ENCODE measurements at places on chromosomes 7 and 10.
A peak's percentile ranks its signal among the peaks of the same experiment; 100 is the strongest.

DNA sequence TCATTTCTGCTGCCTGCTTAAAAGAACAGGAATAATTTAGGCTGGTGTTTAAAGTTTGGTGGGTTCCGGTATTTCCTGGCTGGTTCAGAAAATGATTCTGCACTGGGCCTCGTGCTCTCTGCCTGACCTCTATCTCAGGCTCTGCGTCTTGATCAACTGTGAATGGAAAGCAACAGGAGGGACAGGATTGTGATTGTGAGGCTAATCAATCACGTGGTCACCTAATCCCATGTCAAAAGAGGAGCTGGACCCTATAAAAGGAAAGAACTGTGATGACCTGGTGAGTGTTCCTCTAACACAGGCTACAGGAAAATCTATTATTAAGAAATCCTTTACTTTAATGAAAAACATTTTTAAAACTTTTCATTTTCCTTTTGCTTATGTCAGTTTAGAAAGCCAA is at the start of gene DHX32:
Gene DHX32, minus strand, starts transcription at position 101 of the 400 bp plus-strand sequence. CDS start 468 bp downstream, outside the sequence.
- DNase-seq, result no peak

GRCh38 chr7:42572561-42572960 is 335.6 kb upstream of the GLI3 start:
- DNase-seq, result no peak

DNA sequence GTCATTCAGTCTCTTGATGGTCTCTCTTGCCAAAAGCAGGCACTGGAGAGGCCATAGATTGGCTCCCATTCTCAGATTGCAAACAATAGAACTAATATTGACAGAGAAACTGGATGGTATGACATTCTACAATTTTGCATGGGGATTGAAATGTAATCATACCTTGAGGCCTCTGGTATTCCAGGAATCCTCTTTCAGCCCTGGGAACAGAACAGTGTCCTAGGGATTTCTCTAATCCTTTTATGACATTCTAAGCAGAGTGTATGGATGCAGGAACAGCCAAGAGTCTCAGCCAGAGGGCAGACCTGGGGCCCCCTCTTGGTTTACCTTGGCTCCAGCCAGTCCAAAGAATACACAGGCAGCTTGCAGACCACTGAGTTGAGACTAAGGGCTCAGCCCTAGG is 206.4 kb downstream of the KCNMA1 start:
- no peak for DNase-seq

DNA sequence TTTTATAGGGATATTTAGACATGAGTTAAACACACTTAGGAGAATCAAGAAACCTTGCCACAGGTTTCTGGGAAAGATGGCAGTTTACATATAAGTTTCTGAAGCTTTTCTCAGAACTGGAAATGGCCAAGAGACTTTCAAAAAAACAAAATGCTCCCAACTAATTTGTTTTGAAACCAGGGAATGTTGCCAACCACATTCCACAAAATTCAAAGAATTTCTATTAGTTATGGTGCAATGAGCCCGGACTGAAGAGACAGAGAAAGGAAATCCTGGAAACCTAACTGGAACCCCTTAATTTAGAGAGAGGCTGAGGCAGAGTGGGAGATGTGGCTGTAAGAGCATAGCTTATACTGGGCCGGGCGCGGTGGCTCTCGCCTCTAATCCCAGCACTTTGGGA is 128.5 kb downstream of the PTEN start:
- DNase-seq, result no peak

DNA sequence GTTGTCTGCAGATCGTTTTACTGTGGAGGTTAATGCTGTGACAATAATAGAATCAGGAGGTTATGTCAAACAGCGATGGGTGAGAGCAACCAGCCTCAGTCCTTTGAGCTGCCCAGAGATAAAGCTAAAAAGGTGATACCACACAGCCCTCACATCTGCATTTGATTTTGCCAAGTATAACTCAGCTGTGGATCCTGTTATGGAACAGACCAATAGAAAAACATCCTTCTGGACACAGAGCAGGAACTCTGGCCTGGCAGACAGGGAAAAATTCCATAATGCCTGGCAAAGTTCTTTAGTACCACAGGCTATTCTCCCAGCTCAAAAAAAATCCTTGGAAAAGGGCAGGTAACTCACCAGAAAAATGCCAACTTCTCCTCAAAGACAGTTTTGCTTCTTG is 87.1 kb upstream of the PDLIM1 start:
- DNase-seq, result no peak

- no peak for DNase-seq
Observed at GRCh38 chr7:99363286-99363685, 11.2 kb upstream of the ARPC1B start.

- no peak for DNase-seq
Observed at GRCh38 chr7:116828281-116828680, 34.1 kb upstream of the CAPZA2 start.

- DNase-seq, result no peak
Observed at GRCh38 chr7:30842542-30843451, 68.9 kb upstream of the AQP1 start.

GRCh38 chr7:8126601-8127167 is 135.3 kb downstream of the ICA1 start:
- peak; percentile 25 for DNase-seq

- DNase-seq, result no peak
Observed at GRCh38 chr10:131792011-131792651, 108.7 kb upstream of the PPP2R2D start.

DNA sequence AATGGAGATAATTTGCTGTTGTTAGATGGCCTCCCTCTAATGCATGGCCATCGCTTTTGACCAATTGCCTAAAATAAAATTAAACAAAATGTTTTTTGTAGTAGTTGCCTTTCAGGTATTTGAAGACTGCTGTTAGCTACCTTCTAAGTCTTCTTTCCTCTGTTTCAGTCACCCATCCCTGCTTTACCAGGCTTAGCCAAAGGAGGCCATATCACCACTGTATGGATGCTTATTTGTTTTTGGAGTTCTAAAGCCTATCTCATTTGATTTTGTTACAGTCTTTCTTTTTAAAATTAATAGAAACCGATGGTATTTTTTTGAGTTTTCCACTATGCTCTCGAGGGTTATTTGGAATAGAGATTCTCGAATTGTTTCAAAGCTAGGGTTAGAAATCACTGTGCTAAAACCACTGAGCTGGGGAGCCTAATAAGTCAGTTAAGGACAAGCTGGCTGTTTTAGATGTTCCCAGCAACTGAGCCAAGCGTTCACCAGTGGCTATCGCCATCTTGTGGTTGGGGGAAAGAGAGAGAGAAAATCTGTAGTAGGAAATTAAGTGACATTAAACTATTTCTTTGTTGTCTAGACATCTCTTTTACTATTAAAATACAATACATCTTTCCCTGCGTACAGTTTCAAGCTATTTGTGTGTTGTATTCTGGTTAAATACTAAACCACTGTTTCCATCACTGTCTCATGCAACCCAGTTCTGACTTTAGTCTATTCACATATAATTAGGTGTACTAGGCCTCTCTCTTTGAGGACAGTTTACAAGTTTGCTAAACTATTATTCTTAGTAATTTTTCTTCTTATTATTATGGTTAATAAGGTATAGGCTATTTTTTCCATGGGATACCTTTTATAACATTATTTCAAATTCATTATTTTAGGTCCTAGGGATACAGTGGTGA is 52.2 kb downstream of the GPR158 start:
- peak; percentile 3 for DNase-seq

DNA sequence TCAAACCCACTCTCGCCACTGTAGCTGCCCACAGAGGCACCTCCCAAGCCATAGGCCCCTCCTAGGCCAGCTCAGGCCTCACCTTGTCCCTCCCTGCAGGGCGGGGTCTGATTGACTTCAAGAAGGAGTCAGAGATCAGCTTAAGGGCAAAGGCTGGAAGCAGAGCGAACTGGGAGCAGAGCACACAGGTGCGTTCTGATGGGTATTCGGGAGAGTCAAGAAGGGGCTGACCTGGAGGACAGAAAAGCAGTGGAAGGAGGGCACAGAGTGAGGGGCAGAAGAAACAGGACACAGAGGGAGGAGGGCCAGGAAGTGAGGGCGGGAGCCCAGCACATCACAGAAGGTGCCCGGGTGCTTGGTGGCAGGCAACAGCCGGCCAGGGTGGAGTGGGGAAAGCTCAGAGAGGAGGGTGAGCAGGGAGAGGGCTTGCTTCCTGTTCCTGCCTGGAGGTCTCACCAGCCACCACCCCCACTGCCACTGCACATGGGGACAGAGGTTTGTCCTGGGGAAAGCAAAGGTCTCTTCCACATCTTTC is at the start of gene AOC1:
Gene AOC1, plus strand, starts transcription at position 147 of the 535 bp plus-strand sequence. CDS start 3,954 bp downstream, outside the sequence.
- DNase-seq, result peak; percentile 11

DNA sequence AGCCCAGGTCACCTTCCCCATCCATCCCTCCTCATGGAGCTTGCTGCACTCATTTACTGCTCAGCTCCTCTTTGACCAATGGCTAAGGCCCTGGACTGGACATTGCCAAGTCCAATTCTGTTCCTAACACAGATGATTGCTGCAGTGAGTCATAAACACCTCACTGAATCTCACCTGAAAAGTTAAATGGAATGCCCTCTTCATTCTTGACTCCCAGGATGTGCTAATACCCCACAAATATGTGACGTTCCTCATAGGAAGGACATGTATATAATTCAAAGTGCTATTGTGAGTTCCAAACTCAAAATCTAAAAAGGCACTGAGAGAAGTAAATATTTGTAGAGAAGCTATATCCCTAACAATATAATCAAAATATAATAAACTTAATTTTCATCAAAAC is 73.5 kb upstream of the DLX6 start:
- no peak for DNase-seq

GRCh38 chr7:106183952-106184351 is 71.8 kb upstream of the SYPL1 start:
- no peak for DNase-seq

GRCh38 chr7:2800931-2801688 is 43.0 kb downstream of the GNA12 start:
- DNase-seq, result no peak

DNA sequence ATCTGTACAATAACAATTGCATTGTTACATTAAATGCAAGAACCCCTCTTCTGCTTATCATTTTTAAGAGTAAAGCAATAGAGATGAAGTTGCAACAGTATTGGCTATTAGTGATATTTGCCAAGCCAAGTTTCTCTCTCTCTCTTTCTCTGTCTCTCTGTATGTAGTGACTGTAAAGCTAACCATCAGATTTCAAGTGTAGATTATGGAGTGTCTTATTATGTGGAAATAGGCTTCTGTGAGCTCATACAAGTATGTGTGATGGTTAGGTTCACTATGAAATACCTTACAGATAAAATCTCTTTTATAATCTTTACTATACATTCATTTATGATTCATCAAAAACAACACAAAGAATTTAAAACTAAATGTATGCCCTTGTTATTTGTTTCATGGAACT is 28.6 kb upstream of the NRP1 start:
- no peak for DNase-seq

DNA sequence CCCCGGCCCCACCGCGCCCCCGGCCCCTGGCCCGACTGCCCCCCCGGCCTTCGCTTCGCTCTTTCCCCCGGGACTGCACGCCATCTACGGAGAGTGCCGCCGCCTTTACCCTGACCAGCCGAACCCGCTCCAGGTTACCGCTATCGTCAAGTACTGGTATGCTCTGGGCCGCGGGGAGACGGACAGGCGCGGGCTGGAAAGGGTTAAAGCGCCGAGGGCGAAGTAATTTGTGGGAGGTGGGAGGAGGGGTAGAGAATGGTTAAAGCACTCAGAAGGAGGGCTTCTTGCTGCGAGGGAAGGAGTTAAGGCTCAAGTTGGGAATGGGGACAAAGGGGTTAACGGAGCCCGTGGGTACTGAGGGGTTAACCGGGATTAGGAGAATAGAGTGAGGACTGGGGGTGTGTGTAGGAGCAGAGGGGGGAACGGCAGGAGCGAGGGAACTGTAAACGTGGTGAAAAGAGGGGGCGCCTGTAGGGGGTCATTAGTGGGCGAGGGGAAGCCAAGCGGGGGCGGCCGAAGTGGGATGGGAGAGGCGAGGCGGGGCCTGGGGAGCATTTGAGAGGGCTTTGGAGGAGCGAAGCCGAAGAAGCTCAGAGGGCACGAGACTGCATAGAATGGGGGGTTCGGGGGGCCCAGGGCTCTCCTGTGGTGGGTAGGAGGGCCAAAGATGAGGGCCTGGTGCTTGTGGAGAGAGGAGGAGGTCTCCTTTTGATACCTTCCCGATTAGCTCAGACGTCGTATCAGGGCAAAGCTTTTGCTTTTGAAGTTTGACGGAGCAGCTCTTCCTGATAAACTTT is 605 bp downstream of the SUFU start:
- DNase-seq, result peak; percentile 36

DNA sequence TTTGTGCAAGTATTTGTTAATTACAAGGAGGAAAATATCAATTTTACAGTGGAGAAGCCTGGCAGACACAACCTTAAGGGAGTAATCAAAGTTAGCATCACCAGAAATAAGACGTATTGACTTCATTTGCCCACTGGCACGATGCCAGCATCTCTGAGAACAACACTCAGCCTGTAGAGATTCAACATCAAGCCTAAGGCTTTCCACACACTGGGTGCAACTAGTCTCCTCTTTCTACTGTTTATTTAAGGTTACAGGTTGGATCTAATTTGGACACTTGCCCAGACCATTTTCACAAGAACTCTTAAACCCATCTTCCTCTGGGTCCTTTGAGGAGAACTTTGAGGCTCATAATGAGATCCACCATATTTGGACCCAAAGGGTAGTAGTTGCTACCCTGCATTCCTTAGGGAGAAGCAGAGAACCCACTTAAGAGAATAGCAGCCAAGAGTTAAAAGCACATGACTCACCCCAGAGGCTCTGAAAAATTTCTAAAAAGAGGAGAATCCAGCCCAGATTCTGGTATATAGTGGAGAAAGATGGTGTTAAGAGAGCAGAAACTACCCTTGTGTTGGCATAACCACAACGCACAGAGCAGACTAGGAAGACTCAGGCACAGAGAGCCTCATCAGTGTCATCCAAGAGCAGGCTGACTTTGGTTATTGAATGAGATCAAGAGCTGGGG is 97.3 kb downstream of the CCDC71L start:
- DNase-seq, result no peak

DNA sequence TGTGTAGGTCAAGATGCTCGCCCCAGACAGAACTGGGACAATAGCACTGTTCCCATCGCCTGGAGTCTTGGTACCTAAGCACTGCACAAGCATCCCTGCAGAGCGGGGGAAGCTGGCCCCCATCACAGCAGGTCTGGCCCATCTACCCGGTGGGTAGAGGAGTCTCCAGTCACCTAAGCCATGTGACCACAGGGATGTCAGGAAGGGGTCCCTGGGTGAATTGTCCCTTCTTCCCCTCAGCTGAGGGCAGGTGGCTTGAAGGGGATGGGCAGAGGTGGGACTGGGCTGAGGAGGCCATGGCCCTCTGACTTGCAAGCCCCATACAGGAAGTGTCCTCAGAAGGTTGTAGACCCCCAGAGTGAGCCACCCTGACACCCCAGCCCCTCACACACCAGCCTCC is 39.7 kb downstream of the FRMPD2 start:
- no peak for DNase-seq

- peak; percentile 54 for DNase-seq
Observed at GRCh38 chr7:24920451-24921361, 59.3 kb downstream of the OSBPL3 start.

GRCh38 chr10:69908124-69908523 is 106.4 kb downstream of the COL13A1 start:
- no peak for DNase-seq

DNA sequence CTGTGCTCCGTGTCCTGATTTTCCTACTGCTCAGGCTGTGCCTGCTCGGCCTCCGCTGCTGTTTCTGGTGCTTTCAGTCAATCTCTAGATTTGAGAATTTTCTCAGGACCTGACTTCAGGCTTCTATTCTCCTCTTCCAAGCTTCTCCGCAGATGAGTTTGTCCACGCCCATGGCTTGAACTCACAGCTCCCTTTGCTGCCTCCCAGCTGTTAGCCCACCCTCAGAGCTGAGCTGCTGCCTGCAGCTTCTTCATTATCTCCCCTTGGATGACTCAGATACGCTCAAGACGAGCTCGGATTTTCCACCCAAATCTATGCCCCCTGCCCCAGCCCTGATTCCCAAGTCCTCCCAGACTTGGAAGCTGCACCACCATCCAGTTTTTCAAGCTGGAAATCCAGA is 104.7 kb downstream of the FGFR2 start:
- no peak for DNase-seq

All from inflammatory macrophage treated with lipopolysaccharide for 1 hour (primary cell).